Stimulated activated CD8-positive, alpha-beta memory T cell treated with anti-CD3 and anti-CD28 coated beads, Interleukin-15, amount 100 ng/mL, for 4 hours (primary cell): ENCODE measurements at places on chromosomes 5 and 9.

DNA sequence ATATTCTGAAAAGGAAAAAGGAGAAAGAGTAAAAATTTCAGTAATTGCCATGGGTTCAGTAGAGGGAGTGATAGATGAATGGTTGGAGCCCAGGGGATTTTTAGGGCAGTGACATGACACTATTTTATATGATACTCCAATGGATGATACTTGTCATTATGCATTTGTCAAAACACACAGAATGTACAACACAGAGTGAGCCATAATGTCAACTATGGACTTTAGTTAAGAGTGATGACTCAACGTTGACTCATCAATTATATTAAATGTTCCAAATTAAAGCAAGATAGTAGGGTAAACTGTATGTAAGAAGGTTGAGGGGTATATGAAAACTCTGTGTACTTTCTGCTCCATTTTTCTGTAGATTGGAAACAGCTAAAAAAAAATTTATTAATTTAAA is 586.4 kb downstream of the TAF11L14 start:
- no peak for DNase-seq

- DNase-seq = no peak
These were observed 204.0 kb downstream of the GADD45G start for GRCh38 chr9:89808756-89809181.

DNA sequence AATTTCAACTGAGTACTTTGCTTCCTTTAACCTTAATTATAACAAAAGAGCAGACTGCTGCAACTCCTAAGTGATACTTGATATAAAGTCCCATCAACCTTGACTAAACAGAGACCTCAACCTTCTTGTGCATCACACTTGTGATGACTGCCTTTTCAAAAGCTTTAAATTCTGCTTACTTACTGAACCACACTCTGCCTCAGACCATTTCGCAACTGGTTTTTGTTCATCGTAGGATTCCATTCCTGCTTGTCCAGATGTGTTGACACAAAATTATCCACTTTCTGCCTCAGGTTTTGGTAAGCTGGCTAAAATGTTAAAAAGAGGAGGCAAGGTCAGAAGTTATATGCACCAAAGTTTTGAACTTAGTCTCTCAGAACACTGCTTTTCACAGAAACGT is 3.5 kb downstream of the BOD1 start:
- no peak for DNase-seq

DNA sequence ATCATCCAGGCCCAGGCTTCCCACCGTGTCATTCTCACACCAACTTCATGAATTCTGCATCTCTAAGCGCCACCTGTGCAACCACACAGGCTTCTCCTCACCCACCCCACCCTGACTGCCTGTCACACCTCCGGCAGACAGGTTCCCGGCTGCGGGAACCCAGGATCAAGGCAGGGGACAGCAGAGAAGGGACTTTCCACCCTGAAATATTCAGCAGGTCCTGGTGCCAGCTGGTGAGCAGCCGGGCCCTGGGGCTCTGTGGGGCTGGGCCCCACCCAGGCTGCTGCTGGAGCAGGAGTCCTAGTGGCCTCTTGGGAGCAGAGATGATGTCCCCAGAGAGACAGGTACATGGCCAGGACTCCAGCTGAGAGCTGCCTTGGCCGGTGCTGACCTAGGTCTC is 12.7 kb downstream of the ANXA6 start:
- no peak for DNase-seq

DNA sequence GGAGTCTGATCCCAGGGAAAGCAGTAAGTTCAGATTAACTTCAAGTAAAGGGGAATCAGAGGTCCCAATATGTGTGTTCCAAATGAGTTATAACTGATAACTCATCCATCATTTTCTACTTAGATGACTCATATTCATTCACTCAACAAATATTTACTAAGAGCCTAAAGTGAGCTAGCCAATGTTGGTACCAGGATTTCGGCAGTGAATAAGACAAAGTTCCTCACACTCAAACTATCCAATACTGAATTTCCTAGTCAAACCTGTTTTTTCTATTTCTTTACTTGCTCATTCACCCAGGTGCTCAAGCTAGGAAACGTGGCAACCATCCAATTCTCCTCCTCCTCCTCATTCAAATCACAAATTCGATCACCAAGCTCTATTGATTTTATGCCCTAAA is 25.8 kb downstream of the FBXW2 start:
- DNase-seq = no peak

GRCh38 chr5:170747851-170748250 is 35.7 kb upstream of the GABRP start:
- DNase-seq = no peak

DNA sequence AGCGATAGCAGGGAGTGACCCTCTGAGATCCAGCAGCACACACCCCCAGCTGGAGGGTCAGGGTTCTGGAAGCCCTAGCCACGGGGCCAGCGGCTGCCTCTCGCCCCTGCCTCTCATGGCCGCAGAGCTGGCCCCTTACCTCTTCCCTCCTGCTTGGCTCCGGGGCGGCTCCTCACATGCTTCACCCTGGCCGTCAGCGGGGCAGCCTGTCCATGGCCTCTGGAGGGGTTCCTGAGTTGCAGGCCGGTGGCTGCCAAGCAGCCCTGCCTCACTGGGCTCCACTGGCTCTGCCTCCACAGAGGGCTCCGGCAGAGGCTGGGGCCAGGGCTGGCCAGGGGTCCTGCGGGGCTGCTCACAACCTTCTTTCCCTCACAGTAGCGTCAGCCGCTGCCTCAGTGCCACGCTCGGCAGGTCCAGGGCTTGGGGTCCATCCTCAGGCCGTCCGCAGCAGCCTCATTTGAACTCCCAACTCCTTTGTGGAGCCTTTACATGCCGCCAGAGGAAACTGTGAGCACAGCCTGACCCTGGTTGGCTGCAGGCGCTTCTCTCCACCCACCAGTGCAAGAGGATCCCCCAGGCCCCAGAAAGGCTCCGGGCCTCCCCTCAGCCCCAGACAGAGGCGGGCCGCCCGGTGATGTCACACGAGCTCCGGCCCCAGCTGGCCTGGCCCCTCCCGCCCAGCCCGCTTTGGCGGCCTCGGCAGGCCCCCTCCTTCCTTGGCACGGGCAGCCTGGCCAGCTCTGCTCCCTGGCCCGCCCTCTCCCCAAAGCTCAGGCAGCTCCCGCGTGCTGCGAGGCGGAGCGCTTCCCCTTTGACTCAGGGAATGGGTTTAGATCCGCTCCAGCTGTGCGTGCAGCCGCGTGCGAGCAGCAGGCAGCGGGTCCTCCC is at the start of gene ANGPTL2:
Gene ANGPTL2 (minus strand): TSS at position 460 of the 888 bp plus-strand sequence. CDS start 13,904 bp downstream, outside the sequence.
- no peak for DNase-seq

GRCh38 chr5:31531543-31531887 is 378 bp downstream of the DROSHA start:
- no peak for DNase-seq

DNA sequence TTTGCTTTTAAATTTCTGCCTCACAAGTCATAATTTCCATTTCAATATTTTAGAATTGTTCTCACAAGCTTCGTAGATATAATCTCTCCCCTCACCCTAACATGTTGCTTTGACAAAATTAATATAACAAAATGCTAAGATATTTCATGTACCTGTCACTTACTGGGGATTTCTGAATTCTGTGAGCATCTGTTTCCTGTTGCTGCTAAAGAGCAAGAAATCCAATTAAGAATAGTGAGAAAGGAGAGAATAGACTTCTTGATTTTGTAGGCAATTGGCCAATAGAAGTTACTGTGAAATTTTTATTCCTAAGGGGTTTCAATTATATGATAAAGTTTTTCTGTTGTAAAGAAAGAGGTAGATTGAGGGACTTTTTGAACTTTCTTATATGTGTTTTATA is 796.5 kb upstream of the ARRDC3 start:
- DNase-seq = no peak

DNA sequence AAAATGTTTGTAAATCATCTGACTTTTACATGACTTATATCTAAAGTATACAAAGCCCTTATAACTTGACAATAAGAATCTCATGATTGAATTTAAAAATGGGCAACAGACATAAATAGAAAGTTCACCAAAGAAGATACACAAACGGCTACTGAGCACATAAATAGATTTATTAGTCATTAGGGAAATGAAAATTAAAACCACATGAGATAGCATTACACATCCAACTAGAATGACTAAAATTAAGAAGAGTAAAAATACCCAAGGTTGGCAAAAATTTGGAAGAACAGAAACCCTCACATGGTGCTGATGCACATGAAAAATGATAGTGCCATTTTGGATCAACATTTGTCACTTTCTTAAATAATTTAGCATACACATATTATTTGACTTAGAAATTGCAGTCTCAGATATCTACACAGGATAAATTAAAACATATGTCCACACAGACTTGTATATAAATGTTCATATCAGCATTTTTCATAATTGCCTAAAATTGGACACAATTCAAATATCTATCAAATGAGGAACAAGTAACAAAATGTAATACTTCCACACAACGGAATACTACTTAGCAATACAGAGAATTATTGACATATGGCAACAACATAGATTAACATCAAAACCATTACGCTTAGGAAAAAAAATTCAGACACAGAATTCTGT is 359.1 kb upstream of the DAB2 start:
- no peak for DNase-seq

DNA sequence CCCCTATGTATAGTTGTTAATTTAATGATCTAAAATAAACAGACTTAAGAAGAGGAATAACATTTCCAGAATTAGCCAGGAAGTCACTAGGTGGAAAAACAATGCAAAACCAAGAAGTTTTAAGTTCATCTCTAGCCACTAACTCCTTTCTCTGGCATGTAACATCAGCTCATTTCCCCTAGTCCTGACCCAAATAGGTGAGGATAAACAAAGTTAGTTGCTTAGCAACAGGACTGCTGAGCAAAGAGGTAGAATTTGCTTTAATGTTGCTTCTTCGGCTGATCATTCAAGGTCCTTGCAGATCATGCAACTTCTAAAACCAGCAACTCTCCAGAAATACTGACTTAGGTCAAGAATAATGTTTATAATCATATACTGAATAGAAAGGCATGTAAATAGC is 675.8 kb downstream of the CETN3 start:
- no peak for DNase-seq

DNA sequence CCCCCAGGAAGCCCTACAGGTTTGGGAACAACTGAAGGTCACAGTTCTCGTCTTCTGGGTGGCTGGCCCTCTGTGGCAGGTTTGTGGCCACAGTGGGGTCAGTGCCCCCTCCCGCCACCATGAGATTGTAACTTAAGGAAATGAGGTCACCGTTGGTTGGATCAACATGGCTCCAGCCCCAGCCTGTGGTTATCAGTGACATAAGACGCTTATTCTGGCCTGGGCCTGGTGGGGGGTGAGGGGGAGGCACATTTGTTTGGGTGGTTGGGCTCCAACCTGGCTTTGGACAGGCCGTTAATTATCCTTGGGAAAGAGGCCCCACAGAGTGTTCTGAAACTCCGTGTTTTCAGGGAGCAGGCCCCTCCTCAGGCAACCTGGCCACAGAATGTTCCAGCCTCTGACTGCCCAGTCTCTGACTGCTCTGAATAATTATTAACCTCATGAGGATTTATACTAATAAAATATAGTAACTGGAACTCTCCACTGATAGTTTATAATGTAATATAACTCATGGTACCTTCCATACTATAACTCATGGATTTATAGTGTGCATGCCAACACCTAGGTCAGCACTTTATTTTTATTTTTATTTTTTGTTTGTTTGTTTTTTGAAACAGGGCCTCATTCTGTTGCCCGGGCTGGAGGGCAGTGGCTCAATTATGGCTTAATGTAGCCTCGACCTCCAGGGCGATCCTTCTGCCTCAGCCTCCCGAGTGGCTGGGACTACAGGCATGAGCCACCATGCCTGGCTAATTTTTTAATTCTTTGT is 58.0 kb upstream of the RPL26L1 start:
- DNase-seq = no peak

GRCh38 chr5:143536364-143536763 is 132.9 kb upstream of the NR3C1 start:
- no peak for DNase-seq

- DNase-seq = no peak
These were observed 4.3 kb downstream of the EEIG1 start for GRCh38 chr9:127976498-127976897.

- no peak for DNase-seq
These were observed 122.5 kb downstream of the TMEM174 start for GRCh38 chr5:73295447-73295846.

DNA sequence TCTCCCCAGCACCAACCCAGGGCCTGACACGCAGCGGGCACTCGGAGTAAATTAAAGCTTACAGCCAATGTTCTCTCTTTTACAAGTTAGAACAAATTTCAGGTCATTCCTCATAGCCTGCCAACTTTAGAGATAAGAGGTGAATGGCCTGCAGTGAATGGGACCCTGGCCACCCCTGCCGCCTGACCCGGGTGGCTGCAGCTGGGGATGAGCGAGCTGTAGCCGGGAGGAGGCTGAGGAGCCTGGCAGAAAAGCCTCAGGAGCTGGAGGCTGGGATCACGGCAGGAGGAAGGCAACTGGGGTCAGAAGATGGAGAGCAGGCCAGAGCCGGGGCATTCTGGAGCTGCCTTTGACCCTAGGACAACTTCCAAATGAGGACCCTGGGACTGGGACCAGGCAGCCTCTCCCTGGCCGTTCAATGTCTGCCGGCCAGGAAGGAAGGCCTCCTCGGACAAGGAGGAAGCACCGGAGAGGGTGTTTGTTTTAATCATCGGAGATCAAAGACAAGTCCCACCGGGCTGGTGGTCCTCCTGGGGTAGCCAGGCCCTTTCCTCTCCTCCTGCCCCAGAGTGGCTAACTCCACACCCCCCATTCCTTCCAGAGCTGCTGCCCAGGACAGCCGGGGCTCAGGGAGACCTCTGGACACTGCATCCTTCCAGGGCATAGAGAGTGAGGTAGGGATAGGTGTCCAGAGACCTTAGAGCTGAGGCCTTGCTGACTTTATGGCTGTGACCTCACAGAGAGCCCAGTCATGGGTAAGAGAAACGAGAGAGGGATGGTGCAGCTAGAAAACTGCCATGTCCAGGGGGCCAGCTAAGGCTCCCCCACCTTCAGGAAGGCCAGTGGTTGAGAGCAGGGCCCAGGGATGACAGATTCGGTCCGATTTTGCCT is 87.3 kb upstream of the LMX1B start:
- DNase-seq = no peak

- no peak for DNase-seq
These were observed 48.3 kb downstream of the FAM78A start for GRCh38 chr9:131227959-131228460.
